ENCODE measurements at places on chromosomes 5 and 9.

DNA sequence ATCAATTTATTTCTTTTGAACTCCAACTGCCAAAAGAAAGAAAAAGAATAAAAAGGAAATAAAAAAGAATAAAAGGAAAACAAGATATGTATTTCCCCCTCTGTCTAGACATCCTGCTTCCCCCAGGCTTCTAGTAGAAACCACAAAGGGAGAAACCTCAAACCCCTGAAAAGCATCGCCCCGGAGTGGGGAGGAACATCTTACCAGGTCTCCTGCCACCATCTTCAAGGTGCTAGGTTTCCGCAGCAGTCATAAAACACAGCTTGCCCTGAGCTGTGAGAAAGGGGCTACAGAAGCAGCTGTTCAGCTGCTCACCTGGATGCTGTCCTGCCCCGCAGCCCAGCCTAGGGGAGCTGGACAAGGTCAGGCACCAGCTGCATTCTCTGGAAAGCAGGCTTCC is 487.7 kb downstream of the GADD45G start:
- DNase-seq, result no peak

GRCh38 chr5:181221792-181222629 is 1.1 kb upstream of the TRIM41 start:
- DNase-seq, result peak; percentile 98

DNA sequence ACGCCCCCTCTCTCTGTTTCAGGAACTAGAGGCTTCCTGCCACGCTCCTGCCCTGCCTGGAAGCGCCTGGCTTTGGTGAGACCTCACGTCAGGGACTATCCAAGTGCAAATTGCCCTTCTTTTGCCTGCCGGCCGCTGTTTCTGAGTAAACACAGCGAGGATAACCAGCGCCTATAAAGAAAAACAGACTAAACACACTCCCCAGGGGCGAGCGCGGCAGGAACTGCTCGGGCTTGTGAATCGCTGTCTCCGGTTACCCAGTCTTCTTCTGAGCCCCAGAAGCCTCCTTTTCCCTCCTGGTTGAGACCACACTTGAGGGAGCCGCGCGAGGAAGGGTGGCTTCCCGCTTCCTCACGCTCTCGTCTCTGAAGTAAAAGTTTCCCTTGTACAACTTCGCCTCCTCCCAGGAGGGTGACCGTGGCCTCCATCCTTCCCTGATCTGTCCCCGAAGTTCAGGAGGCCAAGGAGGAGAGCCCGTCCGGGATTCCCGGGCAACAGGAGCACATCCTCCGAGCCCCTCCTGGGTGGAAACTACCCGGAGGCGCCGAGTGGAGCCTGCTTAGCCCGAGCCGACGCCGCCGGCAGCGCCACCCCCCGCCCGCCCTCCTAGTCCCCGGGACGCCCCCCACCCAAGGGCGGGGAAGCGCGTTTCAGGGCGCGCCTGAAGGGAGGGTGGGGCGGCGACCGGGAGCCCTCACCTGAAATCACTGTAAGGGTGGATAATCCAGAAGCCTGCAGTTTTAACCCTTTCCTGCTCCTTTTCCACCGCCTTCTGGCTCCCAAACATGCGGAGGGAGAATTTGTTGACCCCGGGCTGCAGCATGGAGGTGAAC is 993 bp downstream of the HCN1 start:
- DNase-seq, result no peak

GRCh38 chr5:127326431-127326830 is 35.8 kb downstream of the MEGF10 start:
- DNase-seq, result no peak
